Activated CD4-positive, alpha-beta T cell treated with anti-CD3 and anti-CD28 coated beads, Interleukin-2, amount 50 U/mL, for 24 hours (primary cell): ENCODE measurements at places on chromosomes 5 and 9.
A peak's percentile ranks its signal among the peaks of the same experiment; 100 is the strongest.

- DNase-seq, result no peak
Observed at GRCh38 chr5:100667161-100667630, 132.0 kb downstream of the FAM174A start.

GRCh38 chr5:64229163-64229774, 63.6 kb downstream of the RNF180 start:
- no peak for DNase-seq

GRCh38 chr9:88628114-88628513, 93.1 kb downstream of the NXNL2 start:
- no peak for DNase-seq

DNA sequence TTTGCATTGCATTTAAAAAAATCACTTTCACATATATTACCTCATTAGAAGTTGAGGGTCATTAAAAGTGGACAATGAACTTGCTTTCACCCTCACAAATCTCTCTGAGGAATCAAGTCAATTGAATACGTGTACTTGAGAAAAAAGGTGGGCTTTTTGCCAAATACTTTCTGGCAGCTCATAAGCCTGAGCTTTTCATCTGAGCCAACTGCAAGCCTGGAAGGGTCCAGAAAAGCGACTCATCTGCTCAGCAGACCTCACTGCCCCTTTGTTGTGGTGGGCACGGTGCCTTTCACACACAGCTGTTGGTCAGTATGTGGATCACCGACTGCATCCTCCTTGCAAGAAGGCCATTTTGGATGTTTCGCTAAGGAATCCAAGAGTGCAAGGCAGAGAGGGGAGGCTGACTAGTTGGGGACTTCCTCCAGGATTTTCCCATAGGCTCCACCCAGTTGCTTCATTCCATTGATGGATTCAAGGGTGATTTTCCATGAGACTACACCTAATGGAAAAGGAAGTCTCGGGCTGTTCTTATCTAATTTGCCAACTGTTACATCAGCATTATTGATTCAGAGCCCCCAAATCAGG, 564.7 kb downstream of the PDE4D start:
- no peak for DNase-seq

DNA sequence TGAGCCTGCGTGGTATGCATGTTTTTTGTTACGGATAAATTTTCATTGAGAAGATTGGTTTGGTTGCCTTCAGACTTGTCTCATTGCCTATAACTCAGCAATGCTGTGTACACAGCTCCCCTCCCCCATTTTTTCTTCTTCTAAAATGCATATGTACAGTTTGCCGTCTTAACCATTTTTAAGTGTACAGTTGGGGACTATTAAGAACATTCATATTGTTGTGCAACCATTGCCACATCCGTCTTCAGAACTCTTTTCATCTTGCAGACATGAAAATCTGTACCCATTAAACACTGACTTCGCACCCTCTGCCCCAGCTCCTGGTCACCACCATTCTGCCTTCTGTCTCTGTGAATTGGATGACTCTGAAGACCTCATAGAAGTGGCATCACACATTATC, 6.2 kb downstream of the EXOC3 start:
- no peak for DNase-seq

DNA sequence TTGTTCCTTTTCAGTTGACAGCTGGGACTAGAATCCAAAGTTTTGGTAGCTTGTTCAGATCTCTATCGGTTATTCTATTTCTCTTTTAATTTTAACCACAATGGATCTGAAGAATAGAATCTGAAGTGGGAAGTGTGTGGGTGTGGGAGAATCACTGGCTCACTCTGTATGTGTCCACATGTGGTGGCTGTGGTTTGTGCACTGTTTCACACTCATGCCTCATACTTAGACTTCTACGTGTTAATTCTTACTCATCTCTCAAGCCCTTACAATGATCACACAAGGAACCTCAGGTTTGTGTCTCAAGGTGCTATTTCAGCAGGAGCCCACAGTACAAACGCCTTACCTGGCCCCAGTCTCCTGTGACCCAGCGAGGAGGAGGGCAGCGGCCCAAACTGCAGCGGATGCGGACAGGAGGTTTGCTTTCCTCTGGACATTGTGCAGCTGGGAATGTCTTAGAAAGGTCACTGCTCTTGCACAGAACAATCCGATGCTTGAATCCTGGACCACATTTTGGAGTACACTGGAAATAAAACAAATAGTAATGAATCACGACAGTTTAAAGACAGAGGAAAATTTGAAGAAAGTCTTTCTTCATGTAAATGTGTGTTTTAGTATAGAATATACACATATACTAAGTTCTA, 309.1 kb downstream of the ADAMTS6 start:
- DNase-seq, result peak; percentile 54

DNA sequence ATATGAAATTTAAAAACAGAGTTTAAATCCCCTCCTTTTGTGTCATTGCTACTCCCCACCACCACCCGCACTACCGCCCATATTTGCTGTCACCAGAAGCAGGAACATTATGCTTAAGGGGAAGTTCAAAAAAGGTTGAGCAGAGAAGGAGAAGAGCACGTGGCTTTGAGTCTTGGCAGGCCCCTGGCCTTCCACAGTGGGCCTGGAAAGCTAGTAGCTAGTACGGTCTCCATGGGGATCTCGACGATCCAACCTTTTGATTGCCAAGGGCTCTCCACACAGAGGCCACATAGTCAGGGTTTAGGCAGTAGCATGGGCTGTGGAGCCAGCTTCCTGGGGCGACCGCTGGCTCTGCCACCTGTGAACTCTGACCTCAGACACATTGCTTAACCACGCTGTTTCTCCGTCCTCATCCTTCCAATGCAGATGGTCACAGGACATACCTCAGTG, 90.1 kb downstream of the GOLPH3 start:
- no peak for DNase-seq

DNA sequence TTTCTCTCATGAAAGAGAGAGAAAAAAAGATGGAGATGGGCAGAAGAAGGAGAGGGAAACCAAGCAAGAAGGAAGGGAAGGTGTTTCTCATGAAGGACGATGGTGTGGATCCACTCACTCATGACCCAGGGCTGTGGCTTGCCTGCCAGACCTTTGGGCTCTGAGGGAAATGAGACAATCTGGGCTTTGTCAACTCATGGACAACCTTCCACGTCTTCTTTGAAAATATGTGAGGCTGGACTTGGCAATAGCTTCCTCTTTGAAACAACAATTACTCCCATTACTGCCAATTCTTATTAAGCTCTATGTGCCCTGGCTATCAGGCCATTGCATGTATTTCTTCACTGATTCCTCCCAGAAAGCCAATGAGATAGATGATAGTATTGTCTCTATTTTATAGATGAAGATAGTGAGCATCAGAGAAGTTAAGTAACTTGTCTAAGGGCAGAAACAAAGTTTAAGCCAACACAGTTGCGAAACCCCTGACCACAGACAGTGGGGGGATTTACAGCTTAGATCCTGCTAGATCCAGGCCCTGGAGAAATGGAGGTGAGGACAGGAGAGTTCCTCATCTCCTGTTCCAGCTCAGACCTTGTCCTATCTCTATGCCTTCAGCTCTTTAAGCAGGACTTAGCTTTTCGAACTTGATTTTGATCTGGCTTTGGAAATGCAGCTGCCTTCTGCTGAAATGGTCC, 132.4 kb downstream of the GCNT1 start:
- DNase-seq, result no peak

GRCh38 chr5:141430332-141431113, at the start of gene PCDHGA12:
TSS of gene PCDHGA12 (plus strand) at chr5:141430507. CDS start at chr5:141430760, 253 bp downstream.
- DNase-seq, result no peak

DNA sequence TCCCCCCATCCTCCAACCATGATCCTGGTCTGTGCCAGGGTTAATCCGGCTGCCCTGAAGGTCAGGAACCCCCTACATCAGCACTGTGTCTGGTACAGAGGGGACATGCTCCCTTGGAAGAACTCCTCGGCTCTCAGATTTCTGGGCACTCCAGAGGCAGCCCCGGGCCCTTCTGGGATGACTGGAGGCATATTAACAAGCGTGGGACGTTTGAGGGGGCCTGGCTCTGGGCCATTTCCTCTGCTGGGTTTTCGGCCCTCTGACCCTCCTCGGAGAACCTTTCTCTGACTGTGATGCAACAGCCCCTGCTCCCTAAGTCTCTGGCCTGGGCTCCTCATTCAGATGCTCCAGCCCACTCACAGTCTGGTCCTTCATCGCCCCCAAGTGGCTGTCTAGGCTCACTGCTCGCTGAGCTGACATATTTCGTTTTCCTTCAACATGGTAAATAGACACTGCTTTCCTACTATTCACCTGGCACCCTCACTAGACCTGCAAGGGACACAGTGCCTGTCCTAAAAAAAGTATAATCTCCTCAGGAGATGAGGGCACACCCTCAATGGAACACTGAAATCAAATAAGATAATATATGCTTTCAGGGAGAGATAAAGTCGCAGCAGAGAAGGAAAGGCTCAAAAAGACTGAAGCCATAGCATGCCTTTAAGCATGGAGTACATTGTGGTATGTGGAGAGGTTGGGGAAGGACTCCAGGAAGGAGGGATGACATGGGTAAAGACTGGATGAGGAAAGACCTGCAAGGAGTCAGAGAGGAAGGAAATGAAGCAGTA, 404.7 kb upstream of the TRPC7 start:
- no peak for DNase-seq

DNA sequence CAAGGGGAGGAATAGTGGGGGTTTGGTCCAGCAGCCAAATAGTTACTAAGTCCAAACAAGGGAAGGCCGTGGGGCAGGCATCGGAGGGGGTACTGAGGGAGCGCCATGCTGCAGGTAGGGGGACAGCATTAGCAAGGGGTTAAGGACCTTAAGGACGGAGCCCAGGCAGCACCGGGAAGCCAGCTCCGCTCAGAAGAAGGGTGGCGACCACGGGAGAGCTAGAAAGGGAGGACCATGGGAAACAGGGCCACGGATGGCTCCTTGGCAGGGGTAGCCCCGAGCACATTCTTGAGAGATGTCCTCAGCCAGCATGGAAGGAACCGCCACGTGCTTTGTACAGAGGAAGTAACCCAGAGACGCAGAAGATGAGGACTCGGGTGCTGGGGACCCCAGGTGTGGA, 76.2 kb upstream of the STXBP1 start:
- no peak for DNase-seq

DNA sequence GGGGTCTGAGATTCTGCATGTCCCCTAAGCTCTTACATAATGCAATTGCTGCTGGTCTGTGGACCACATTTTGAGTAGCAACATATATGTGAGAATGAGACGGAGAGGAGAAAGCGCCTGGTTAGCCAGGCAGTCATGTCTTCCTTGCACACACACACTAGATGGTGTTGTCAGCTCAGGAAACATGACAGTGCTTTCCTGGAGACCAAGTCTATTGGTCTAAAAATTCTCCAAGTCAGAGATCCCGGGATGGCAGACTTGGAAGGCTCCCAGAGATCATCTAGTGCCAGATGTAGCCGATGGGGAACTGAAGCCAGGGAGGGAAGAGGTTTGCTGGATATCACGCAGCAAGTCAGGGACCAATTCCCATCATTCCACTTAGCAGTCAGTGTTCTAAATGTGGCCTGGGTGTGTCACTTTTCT, 53.4 kb downstream of the GALNT12 start:
- no peak for DNase-seq

DNA sequence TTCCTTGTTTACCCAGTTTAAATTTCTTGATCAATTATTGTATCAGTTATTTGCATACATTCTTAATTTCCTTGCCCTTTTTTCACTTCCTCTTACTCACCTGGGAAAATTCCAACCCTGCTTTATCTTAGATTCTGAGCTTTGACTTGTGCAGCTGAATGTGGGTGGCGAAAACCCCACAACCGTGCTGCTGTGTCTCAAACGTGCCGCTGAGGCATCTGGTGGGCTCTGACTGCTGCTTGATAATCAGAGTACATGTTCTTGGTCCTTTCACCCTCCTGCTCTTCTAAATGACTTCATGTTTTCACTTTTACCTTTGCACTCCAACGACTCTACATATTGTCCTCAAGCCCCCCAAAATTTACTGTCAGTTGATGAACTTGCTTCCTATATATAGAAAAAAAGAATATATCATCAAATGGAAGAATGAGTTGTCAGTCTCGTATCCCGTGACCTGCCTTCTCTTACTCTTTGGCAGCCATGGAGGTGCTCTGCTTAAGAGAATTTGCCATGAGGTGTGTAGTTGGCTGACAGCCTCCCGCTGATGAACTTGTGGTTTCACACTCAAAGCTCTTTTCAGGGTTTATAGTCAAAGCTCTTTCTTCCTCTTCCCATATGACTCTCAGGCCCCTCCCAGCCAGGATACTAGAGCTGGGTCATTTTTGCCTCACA, 14.0 kb upstream of the JAK2 start:
- peak; percentile 73 for DNase-seq
